ENCODE measurements at places on chromosomes 5 and 9.
A peak's percentile ranks its signal among the peaks of the same experiment; 100 is the strongest.

DNA sequence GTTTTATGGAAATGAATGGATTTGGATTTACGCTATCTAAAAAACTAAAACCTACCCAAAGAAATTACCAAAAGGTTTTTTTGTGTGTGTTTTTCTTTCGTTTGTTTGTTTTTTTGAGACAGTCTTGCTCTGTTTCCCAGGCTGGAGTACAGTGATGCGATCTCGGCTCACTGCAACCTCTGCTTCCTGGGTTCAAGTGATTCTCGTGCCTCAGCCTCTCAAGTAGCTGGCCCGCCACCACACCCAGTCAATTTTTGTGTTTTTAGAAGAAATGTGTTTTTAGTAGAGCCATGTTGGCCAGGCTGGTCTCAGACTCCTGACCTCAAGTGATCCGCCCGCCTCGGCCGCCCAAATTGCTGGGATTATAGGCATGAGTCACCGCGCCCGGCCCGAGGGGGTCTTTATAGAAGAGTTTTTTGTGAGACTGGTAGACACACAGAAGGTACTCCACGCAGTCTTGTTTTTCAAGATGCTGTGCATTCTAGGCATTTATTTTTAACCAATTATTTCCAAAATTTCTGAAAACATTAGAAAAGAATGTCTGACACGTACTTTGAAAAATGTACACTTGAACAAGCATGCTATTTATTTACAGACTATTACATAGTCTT lies 75.7 kb downstream of the NR6A1 start:
- no peak for DNase-seq

- DNase-seq = peak; percentile 95
These were observed 12.3 kb downstream of the ARSB start for GRCh38 chr5:78972654-78973428.

DNA sequence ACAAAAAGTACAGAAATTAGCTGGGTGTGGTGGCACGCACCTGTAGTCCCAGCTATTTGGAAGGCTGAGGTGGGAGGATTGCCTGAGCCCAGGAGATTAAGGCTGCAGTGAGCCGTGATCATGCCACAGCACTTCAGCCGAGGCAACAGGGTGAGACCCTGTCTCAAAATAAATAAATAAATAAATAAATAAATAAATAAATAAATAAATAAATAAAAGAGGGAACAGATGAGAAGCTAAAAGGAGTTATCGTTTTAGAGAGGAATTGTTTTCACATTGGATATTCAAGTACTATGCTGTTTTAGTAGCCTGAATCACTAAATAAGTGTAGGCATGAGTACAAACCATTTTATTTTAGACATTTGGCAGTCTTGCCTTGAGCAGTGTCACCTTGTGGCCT lies 151.7 kb downstream of the UNC13B start:
- DNase-seq = no peak

GRCh38 chr9:69104830-69105527 lies 69.1 kb upstream of the TJP2 start:
- no peak for DNase-seq

DNA sequence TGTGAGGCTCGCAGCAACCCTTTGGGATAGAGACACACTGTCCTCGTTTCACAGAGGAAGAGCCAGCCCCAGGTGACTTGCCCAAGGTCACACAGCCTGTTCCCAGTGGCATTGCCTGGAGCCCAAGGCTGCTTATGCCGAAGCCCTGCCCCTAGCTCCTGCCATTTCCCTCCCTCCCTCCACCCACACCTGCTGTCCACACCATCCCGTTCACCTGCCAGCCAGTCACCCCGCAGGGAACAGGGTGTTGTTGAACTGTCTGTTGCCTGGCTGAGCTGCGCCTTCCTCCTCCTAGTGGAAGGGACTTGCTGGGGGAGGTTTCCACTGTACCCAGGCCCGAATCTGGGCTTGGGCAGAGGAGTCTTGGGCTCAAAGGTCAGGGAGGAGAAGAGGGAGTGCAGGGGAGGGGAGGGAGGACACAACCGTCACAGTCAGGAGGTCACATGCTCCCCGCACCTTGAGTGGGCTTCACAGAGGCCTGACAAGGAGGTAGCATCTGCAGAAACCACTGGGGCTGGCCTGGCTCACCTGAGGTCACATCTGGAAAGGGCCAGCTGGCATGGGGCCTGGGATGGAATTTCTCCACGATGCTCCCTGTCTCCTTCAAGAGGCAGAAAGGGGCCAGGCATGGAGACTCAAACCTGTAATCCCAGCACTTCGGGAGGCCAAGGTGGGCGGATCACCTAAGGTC lies 6.3 kb downstream of the TTC16 start:
- no peak for DNase-seq

- DNase-seq = no peak
These were observed 63.5 kb downstream of the ZNF354C start for GRCh38 chr5:179123491-179124272.

GRCh38 chr9:27168496-27168895 lies 59.5 kb downstream of the TEK start:
- DNase-seq = no peak

- no peak for DNase-seq
These were observed 5.2 kb upstream of the ZDHHC11 start for GRCh38 chr5:855771-856530.

GRCh38 chr9:3585606-3586005 lies 59.8 kb upstream of the RFX3 start:
- DNase-seq = no peak

DNA sequence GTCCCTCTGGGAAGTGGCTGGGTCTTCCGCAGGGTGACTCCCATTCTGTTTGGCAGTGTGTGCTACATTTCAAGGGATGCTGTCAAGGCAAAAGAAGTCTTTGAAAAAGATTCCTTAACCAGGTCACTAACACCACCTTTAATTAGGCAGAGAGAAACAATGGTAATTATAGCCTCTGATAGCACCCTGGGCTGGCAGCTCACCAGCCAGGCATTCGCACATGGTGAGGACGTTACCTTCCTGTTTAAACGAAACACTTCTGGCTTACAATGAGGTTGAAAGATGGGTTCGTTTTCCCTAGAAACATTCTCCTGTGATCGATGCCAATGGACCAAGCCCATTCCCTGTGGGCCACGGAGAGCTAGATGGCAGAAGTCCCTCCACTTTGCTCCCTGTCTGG lies 230.1 kb upstream of the PANK3 start:
- no peak for DNase-seq

DNA sequence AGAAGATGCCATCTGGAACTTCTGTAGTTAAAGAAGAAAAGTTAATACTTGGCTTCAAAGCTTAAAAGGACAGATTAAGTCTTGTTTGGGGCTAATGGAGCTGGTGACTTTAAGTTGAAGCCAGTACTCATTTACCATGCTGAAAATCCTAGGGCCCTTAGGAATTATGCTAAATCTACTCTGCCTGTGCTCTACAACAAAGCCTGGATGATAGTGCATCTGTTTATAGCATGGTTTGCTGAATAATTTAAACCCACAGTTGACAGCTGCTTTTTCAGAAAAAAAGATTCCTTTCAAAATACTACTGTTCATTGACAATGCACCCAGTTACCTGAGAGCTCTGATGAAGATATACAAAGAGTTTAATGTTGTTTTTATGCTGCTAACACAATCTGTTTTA lies 393.5 kb downstream of the MAT2B start:
- DNase-seq = no peak

DNA sequence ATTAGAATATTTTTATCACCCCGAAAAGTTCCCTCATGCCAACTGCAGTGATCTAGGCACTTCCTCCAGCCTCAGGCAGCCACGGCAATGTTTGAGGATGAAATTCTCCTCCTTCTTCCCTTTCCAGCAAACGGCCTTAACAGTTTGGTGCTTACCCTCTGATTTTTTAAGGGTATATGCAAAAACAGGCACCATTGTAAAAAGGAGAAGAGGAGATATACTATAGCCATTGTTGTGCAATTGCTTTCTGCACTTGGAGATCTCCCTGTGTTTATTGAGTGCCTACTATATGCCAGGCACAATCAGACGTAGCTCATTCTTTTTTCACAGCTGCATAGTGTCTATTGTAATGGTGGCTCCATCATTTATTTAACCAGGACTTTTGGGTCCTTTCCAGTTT lies 29.4 kb downstream of the GSN start:
- no peak for DNase-seq

GRCh38 chr9:78927099-78927940 lies 630.4 kb downstream of the PSAT1 start:
- DNase-seq = no peak

DNA sequence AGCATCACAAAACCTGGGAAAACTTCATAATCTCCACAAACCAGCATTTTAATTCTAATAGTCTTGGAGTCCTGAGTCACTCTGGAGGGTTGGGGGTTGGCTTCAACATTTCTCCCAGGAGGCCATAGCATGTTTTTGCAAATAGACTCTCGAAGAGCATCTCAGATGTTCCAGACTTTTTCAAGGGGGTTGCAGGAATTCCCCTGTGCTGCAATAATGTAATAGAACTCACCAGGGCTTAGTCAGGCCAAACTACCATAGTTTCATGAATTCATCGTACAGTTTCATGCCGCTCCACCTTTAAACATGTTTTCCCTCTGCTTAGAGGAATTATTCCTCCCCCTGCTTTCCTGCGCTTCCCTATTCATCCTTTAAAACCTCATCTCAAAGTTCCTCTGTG lies 499.5 kb upstream of the KLF4 start:
- no peak for DNase-seq

DNA sequence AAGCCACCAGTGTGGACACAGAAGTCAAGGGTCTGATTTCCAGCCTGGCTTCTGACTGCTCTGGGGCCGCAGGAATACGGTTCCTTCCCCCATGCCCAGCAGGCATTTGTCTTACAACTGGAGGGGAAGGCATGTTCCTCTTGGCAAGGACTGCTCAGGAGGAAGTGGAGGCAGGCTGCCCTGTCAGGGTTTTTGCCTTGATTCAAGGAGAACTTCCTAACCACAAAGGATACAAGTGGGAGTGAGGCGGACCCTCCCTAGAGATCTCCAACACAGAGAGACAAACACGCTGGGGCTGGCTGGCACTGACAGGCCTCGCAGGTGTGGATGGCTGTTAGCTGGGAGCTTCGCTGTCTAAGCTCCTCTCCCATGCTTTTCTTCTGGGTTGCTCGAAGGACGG lies 19.1 kb downstream of the TGFBI start:
- DNase-seq = no peak

- DNase-seq = peak; percentile 31
These were observed 498 bp downstream of the HAUS6 start for GRCh38 chr9:19102181-19102630.

GRCh38 chr5:56460195-56460546 lies 227.0 kb upstream of the ANKRD55 start:
- DNase-seq = no peak

- no peak for DNase-seq
These were observed 491.2 kb upstream of the TLE4 start for GRCh38 chr9:79080536-79080935.

DNA sequence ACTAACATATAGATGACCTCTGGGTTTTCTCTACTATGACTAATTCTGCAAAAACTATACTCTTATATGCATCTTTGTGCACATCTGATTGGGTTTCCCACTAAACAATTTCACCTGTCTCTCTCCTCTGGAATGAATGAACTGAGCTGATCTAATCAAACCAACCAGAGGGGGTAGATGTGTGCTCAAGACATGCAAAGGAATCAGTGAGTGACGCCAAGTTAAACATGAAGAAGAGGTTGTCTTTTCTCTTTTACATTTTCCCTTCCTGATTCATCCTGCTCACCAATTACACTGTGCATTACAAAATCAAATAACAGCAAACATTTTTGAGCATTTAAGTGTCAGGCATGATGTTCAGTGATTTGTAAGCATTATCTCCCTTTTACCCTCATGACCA lies 29.6 kb upstream of the GRXCR2 start:
- DNase-seq = no peak

DNA sequence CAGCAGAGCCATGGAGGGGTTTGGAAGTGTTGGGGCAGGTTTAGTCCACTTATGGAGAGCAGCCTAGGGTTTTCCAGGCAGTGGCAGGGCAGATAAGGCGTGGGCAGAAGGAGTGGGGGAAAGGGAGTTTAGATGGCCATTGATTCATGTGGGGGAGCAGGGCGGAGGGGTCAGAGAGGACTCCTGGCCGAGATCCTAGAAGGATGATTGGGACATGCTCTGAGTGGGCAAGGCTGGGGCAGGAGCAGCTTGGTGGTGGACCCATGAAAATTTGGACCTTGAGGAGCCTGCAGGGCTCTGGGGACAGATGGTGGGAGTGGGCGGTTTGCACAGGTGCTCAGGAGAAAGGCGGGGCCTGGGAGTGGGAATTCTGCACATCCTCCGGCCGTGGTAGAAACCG lies 18.1 kb upstream of the TOR2A start:
- DNase-seq = no peak
